ENCODE measurements at places on chromosomes 4 and X.
A peak's percentile ranks its signal among the peaks of the same experiment; 100 is the strongest.

DNA sequence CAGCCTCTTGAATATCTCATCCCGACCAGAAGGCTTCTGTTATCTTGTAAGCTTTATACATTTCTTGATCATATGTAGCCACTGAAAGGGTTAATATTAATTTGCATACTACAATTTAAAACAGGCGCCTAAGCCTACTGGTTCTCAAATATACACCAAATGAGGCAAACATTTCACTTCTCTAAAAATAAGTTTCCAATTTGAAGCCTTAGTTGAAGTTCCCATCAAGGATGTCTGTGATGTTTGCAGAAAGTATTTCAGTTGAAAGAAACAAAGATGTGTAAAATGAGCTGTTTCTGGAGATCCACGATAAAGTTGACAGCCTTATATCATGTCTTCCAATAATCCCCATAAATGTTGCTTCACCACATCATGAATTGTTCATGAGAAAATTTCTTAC is 70.6 kb downstream of the KIT start:
- no peak for DNase-seq

DNA sequence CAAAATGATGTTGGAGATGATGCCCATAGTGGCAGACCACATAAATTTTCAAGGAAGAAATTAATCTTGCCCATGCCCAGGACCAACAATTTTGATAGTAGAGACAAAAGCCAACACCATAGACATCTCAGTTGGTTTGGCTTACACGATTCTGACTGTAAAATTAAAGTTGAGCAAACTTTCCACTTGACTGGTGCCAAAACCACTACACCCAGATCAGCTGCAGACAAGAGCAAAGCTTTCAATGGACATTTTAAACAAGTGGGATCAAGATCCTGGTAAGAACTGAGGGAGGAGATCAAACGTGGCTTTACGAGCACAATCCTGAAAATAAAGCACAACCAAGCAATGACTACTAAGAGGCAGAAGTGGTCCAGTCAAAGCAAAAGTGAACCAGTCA is 90.7 kb downstream of the PAPSS1 start:
- DNase-seq: no peak

GRCh38 chrX:10660171-10660570 is 39.8 kb upstream of the MID1 start:
- no peak for DNase-seq

DNA sequence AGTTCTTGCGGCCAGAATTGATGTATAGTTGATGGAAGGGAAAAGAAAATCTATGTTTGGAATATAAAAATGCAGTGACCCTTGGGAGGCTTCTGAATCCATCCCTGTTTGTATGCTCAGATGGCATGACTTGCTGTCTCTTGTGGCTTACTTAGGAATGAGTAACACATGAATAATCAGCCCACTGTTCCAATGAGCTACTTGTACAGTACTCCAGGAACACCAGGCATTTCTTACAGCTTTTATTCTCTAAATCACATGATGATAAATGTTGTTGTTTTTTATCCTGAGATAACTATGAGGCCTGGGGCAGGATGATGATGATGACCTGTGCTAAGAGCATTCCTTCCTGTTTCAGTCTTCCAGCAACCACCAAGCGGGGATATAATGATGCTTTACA is 18.9 kb downstream of the TMPRSS11E start:
- DNase-seq: peak; percentile 56

- DNase-seq: no peak
These were observed 143.7 kb downstream of the NEXMIF start for GRCh38 chrX:74781507-74782034.

DNA sequence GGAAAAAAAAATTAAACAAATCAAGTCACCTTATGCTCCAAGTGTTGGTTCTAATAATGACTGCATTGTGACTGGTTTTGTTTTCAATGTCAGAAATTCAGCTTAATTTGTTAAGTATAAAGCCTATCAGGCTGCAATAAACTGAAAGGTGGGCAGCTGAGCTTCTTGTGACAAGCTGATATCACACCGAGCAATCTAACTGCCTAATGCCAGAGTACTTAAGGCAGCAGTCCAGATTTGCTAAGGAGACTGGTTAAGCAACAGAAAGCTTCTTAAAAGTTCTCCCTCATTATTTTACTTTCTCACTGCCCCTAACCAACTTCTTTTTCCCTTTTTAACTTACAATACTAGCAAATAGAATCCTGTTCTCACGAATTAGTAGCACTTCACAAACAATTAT is 201.0 kb downstream of the MAB21L2 start:
- DNase-seq: no peak

Data from MCF 10A (cell line).